ENCODE measurements at places on chromosomes 1 and 21. TPM values are rescaled to one million over a fixed set of nuclear protein-coding genes. Genes with fewer than 3 reads are reported as not detected.

PTPN22 gene
- not detected for total RNA-seq

TMIGD3 gene
- not detected for total RNA-seq

MLLT11 gene
- 9.0 TPM for total RNA-seq

FCRL4 gene
- total RNA-seq: not detected

BGLAP gene
- 3.1 TPM for total RNA-seq

SELENOF gene
- 147 TPM for total RNA-seq

OR2L2 gene
- 0.07 TPM for total RNA-seq

Data from type B pancreatic cell (in vitro differentiated cells).